ENCODE measurements at places on chromosomes 4 and X.

DNA sequence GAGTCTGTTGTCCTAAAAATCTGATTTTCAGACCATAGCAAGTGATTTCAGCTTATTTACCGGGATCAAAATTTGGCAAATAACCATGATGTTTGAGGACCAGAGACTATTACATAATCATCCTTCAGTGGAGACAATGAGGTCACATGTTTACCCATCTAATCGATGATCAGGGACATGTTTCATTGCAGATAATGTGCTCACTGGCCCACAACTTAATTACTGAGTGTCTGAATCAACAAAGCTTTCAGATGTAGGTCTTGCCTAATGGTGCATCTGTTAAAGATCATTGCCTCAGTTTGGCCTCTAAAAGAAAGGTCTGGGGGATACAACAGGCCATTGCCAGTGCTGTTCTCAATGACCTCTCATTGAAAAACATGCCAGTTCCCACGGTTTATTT, 42.8 kb upstream of the KLHL34 start:
- DNase-seq = no peak

DNA sequence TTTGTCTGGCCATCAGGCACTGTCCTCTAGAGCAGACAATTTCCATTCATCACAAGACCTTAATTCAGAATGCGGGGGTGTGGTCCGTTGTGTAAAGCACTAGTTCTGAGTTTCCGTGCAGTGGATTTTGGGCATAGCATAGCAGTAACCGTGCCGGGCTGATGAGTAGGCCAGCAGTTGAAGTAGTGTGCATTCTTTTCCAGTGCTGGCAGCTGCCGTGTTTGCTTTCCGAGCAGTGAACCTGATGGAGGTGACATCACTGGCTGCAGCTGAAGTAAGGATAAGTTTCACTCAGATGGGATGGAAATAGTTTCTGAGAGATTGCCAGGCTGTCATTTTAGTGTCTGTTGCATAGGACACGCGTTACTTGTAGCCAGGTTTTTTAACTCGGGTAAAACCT, 107.0 kb upstream of the STIM2 start:
- no peak for DNase-seq

GRCh38 chr4:54685810-54686209, 28.1 kb downstream of the KIT start:
- no peak for DNase-seq

DNA sequence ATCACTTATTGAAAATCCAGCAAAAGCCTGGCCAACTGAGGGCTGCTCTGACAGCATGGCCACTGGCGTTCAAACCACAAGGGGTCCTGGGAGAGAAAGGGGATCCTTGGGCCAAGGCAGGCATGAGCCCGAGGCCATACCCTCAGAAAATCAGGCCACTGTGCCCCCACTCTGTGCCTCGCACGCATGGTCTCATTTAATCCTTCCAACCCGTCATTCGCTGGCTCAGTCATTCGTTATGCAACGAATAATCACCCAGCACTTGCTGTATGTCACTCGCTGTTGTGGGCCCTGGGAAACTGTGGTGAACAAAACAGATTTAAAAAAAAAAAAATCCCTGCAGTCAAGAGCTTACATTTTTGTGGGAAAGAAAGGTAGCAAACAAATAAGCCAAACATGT, 112.7 kb downstream of the BCOR start:
- DNase-seq = no peak

DNA sequence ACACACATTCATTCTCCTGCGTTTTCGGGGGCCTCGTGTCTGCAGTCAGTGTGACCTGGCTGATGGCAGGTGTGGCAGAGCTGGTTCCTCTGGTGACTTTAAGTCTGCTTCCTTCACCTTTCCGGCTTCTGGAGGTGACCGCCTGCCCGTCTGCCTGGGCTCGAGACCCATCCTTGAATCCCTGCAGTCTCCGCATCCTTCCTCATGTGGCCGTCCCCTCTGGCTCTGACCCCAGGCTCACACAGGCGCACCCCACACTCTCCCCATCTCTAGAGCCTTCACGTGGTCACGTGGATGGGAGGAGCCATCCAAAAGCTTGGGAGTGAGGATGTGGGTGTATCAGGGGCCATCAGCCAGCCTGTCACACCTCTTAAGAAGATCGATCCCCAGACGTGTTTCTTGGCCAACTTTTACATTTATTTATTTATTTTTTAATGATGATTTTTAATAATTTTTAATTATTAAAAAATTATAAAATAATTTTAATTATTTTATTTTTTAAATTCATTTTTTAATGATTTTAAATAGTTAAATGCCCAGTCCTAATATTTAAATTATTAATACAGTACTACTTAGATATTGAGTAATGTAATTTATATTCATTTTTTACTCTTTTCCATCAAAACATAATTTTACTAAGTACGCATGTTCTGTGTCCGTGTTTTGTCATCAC, 20.9 kb downstream of the RGS12 start:
- no peak for DNase-seq

- DNase-seq = no peak
These were observed 339.1 kb downstream of the PAPSS1 start for GRCh38 chr4:107380836-107381438.

DNA sequence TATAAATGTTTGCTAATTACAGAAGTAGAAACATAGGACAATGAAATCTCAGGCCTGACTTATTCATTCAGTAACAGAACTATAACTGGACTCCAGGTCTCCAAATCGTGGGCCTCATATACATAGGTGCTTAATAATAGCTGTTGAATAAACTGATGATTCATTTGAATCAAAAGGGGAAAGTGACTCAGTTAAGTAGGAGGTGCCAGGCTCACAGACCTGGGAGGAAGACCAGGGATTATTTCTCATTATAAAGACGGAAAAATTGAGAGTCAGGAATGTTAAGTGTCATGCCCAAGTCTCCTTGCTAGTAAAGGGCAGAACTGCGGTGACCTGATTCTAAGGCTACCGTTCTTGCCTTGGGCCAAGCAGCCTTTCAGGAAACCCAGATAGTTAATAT, 131.5 kb downstream of the HS3ST1 start:
- DNase-seq = no peak

DNA sequence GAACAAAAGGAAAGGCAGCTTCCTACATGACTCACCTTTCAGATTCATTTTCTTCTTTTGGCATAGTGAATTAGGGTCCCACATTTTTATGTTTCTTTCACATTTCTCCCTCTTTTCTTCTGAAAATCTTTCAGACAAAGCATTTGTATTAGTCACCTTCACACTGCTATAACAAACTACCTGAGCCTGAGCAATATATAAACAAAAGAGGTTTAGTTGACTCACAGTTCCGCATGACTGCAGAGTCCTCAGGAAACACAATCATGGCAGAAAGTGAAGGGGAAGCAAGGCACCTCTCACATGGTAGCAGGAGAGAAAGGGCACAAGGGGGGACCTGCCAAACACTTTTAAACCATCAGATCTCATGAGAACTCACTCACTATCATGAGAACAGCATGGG, 36.9 kb downstream of the MAGEA9 start:
- DNase-seq = peak; percentile 2

DNA sequence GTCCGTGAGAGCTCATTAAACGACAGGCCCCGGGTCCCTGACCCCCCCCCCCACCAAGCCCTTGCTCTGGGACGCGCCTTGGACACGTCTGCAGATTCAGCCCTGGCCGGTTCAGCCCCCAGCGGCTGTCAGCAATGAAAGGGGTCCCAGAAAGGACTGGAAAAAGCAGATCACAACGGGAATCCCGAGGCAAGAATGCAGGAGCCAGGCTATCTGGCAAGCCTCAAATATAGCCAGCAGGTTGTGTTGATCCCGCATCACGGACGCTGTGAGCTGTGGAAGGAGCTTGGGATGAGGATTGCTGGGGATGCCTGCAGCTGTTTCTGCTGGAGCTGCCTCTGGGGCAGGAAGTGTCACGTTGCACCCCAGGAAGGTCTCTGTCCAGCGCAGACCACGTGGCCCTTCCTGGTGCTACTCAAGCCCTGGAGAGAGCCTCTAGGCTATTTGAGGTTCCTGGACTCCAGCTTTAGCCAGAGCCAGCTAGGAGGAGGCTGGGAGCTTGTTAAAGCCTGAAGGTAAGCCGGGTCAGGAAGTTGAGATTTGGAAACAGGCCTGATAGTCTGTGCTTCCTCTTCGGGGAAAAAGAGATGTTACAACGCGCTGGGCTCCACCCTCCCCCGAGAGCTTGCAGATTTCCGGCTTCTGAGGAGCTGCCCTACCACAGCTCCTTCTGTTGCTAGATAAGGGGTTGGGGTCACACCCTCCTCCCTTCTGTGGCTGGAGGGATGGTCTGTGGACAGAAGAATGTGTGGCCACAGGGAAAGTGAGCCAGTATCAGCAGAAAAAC, 19.3 kb upstream of the CSF2RA start:
- peak; percentile 52 for DNase-seq

- DNase-seq = no peak
These were observed 67.5 kb downstream of the SORBS2 start for GRCh38 chr4:185744488-185744862.

GRCh38 chrX:132539611-132540010, 50.8 kb upstream of the MBNL3 start:
- DNase-seq = no peak

GRCh38 chrX:7889135-7889534, 38.1 kb downstream of the PNPLA4 start:
- no peak for DNase-seq

DNA sequence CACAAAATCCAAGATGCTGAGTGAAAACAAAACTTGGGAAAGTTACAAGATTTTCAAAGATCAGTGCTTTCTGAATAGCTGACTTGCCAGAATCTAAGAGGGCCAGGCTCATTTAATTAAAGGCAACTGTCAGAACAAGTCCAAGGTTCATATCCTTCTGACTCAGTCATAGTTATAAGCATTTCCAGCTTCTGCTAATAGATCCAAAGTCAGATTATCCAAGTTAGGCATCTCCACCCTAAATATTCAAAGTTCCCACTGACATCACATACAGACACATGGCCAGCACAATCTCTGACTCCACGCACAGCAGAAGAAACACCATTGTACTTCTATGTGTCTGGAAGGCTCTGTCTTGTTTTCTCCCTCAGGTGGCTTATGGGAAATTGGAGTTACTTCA, 41.8 kb downstream of the GASK1B start:
- DNase-seq = no peak

DNA sequence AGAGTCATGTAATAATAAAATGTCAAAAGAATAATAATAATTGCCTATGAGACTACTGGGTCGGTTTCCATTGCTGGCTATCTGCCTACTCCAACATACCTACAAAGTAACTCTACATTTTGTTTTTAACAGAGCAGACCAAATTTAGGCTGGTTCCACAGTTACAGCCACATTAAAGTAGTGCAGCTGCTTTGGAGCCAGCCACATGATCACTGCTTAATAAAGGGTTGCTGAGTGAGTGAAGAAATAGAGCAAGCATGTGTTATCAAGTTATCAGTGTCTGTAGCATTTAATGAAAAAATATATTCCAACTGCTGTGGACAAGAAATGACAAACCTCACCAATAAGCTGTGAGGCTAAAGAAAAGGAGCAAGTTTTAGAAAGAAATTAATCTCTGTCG, 782.3 kb downstream of the PCDH18 start:
- no peak for DNase-seq

DNA sequence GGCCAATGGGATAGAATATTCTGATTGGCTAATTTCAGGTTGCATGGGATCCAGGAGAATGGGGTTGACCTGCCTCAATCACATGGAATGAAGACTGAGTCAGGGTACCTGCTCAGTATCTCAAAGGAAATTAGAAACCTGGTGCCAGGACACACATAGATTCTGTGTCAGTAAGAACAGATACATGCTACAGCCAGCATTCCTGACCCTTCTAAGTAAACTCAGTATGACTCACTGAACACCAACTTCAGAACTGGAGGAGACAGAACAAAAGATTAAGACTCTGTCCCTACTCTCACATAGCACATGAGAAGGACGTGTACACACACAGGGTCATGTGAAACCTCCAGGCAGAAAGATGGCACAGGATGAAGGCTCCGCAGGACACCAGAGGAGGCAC, 54.5 kb downstream of the FAM184B start:
- DNase-seq = no peak

GRCh38 chrX:46967547-46967946, 55.3 kb downstream of the JADE3 start:
- DNase-seq = peak; percentile 38

Data from stimulated activated CD4-positive, alpha-beta T cell treated with anti-CD3 and anti-CD28 coated beads, Interleukin-1b, Interleukin-23, amount 100 ng/mL, for 48 hours (primary cell).